ENCODE measurements at places on chromosomes 2 and 18. TPM values are rescaled to one million over a fixed set of nuclear protein-coding genes. Genes with fewer than 3 reads are reported as not detected.

Gene POLR1B
- 27.8 TPM for total RNA-seq

Gene KYNU
- 1.2 TPM for total RNA-seq

Gene KCNJ3
- total RNA-seq, result not detected

Gene CDKL4
- 0.32 TPM for total RNA-seq

Gene CCDC85A
- total RNA-seq, result 20.5 TPM

Gene IL1A
- total RNA-seq, result 2.9 TPM

Gene FASTKD1
- total RNA-seq, result 23.4 TPM

Gene MSH2
- total RNA-seq, result 48.0 TPM

All from epithelial cell of umbilical artery (primary cell).